HL-60 (cell line): ENCODE measurements at places on chromosomes 16 and 17.

GRCh38 chr17:77109764-77110359 is 30.9 kb upstream of the SEC14L1 start:
- DNase-seq = peak; percentile 32

DNA sequence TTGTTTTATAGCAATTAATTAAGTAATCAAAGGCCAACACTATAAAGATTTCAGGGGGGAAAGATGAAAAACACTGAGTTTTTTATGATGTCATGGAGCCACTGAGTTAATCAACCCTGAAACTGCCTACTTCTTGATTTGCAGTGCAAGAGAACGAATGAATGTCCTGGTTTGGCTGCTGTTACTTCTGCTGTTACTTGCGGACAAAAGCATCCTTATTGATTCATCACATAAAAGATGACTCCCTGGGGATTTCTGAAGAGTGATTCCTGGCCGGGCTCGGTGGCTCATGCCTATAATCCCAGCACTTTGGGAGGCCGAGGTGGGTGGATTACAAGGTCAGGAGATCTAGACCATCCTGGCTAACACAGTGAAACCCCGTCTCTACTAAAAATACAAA is 10.9 kb upstream of the SPNS3 start:
- DNase-seq = no peak

DNA sequence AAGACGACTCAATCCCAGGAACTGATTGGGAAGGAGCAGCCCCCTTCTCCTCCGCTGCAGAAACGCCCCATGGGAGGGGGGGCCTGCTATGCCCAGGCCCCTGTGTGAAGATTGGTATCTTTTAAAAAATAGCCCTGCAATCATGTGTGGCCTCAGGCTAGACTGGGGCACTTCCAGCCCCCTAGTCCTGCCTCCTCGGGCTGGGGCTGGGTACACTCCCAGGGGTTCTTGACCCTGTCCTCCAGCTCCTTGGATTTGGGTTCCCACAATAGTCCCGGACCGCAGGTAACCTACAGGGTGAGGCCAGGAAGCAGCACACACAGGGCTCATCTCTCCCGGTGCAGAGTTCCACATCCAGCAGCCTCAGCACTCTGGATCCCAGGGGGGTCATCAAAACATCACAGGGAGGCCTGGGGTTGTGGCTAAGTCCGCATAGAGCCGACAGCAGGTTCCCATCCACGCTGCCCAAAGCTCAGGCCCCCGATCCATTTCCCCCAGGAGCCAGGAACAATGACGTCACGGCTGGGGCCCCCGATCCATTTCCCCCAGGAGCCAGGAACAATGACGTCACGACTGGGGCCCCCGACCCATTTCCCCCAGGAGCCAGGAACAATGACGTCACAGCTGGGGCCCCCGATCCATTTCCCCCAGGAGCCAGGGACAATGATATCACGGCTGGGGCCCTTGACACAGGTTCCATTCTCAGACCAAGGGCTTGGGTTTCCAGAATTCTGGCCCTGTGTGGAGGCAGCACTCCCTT is 202.4 kb downstream of the IRF8 start:
- DNase-seq = no peak

- DNase-seq = no peak
Measured at GRCh38 chr16:75227361-75228142, 8.8 kb downstream of the CTRB1 start.

- DNase-seq = no peak
Measured at GRCh38 chr16:79823639-79824038, 223.1 kb upstream of the MAF start.

DNA sequence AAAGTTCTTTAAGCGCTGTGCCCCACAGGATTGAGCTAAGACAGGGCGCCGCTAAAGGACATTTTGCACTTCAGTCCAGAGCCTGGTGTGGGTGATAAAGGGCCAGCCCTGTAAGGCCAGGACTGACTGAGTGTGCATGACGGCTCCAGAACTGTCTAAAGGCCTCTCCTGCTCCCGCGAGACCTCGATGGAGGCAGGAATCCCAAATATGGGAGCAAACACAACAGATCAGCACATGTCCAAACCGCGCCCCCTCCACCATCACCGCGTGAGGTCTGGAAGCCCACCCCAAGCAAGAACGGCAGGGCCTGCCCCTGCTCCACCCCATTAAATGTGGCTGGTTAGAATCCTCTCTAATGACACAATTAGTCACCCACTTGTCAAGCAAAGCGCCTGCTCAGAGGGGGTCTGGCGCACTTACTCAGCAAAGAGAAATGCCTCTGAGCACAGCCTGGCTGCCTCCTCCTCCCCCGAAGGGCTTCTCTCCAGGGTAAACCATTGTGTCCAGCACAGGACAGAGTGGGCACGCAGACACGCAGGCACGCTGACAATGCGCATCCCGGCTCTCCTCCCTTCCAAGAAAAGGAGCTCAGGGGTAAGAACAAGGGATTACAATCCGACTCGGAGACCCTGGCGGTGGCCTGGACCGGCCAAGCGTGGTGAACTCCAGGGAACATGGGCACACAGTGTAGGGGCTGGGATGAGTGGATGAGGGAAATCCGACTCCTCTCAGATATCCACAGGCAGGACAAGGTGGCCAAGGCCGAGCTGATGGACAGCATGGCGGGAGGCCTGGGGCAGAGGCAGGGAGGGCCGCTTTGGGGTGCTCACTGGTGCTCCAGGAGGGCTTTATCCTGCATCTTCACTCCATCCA is 1.5 kb downstream of the MXRA7 start:
- no peak for DNase-seq

GRCh38 chr17:22221344-22221743 is 529.0 kb downstream of the KCNJ18 start:
- no peak for DNase-seq

DNA sequence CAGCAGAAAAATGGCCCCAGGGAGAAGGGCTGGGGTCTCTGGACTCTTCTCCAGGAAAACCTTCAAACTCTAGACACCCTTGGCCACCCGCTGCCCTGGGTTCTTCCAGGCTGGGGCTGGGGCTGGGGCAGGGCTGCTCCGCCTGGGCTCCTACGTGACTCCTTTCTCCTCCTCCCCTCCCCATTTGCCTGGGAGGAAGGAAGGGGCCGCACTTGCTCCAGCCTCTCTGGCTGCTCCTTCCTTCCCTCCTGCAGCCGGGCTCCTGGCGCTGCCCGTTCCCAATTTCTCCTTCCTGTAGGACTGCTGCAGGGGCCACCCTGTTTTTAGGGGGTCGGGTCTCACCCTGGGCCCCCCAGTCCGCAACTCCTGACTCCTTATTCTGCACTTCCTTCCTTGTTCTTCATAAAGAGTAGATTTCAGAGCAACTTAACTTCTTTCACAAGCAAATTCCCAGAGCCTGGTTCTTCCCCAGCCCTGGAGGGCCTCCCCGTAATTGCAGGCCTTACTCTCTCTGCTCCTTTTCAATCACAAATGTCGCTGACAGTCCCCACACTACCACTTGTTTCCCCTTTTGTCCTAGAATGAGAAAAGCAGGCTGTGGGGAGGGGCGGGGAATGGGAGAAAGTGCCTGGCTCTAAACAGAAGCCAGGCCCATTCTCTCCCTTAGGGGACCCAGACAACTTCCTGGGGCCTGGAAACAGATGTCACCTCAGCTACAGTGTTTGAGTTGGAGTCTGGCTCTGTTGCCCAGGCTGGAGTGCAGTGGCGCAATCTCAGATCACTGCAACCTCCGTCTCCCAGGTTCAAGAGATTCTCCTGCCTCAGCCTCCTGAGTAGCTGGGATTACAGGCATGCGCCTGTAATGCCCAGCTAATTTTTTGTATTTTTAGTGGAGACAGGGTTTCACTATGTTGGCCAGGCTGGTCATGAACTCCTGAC is 137.8 kb downstream of the ENGASE start:
- DNase-seq = no peak

GRCh38 chr17:58200024-58200633 is 7.6 kb downstream of the EPX start:
- peak; percentile 61 for DNase-seq

DNA sequence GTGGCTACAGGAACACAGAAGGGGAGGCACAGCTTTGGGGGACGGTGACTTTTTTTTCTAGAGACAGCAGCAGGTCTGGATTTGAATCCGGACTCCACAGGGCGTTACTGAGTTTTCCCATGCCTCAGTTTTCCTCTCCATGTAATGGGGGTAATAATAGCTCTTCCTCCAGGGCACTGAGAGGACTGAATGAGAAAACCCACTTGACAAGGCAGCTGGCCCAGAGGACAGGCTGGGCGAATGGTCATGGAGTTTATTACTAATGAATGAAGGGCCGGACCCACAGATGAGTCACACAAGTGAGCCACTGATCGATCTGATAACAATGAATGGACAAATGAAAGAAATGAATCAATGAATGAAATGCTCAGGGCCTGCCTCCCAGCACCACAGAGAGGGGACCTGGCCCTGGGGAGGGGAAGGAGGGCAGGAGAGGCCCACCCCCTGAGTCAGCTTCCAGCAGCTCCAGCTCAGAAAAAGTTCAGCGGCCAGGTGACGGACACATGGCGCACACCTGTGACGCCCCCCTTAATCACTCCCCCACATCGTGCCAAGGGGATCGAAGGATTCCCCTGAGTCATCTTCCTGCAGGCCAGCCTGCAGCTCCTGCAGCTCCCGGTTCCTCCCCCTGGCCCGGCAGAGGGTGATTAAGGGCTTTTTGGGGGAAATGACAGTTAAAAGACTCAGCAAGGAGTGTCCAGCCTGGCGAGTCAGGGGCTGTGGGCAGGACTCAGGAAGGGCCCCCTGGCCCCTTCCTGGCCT is 54.3 kb downstream of the SOCS1 start:
- peak; percentile 52 for DNase-seq

GRCh38 chr16:55294931-55295342 is 29.1 kb upstream of the IRX6 start:
- DNase-seq = no peak

DNA sequence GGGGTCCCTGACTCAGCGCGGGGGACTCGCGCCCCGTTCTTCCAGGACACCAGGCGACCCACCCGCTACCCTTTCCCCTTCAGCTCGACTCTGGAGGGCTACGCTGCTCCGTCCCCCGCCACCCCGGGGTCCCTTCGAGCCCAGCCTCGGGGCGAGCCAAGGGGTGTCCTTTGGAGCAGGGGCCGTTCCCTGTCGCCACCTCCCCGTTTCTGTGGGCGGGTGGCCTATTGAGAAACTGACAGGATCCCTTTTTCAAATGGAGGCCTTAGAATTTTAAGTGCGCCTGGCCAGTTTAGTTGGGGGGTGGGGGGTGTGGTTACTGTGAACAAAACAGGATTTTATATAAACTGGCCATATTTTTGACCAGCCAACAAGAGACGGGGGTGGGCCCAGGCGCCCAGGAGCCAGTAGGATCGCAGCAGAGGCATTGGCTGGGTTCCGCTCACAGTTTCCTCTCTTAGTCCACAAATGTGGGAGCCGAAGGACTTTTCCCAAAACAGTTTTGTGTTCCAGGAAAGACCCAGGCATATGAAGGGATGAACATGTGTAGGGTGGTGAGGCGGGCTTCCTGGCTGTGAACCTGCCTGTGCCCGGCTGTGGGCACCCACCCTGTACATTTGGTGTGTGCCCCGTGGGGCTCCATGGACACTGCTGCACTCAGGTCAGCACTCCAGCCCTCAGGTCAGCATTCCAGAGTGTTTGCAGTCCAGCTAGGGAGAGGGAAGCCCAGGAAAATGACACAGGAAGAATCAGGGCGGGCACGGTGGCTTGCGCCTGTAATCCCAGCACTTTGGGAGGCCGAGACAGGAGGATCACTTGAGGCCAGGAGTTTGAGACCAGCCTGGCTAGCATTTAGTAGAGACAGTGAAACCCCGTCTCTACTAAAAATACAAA is 722 bp upstream of the TIMP2 start:
- peak; percentile 58 for DNase-seq

- no peak for DNase-seq
Measured at GRCh38 chr17:77118251-77118928, 22.4 kb upstream of the SEC14L1 start.

- no peak for DNase-seq
Measured at GRCh38 chr17:48753794-48754499, 25.4 kb upstream of the HOXB13 start.

GRCh38 chr17:62179525-62180161 is 114.6 kb upstream of the MED13 start:
- DNase-seq = no peak

DNA sequence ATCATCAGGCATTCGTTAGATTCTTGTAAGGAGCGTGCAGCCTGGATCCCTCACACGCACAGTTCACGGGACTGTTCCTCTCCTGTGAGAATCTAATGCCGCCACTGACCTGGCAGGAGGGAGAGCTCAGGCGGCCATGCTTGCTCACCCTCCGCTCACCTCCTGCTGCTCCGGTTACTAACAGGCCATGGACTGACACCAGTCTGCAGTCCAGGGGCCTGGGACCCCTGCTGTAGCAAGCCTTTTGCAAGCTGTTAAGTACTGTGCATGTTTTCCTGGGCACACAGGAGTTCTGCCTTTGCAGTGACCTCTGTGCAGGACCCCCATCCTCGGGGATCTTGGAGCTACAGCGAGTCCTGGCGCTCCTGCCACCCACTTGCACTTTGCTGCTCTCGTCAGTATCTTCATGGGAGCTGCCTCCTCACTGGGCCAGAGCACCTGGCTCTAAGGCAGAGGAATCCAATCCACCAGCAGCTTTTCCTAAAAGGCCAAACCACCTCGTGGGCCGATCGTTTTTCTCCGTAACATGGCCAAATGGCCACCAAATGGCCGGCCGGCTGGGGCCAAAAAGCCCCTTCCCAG is 230.6 kb downstream of the FOXL1 start:
- DNase-seq = no peak

GRCh38 chr16:66275775-66276428 is 90.6 kb upstream of the CDH5 start:
- no peak for DNase-seq

GRCh38 chr17:64354396-64354795 is 36.3 kb downstream of the PECAM1 start:
- no peak for DNase-seq

DNA sequence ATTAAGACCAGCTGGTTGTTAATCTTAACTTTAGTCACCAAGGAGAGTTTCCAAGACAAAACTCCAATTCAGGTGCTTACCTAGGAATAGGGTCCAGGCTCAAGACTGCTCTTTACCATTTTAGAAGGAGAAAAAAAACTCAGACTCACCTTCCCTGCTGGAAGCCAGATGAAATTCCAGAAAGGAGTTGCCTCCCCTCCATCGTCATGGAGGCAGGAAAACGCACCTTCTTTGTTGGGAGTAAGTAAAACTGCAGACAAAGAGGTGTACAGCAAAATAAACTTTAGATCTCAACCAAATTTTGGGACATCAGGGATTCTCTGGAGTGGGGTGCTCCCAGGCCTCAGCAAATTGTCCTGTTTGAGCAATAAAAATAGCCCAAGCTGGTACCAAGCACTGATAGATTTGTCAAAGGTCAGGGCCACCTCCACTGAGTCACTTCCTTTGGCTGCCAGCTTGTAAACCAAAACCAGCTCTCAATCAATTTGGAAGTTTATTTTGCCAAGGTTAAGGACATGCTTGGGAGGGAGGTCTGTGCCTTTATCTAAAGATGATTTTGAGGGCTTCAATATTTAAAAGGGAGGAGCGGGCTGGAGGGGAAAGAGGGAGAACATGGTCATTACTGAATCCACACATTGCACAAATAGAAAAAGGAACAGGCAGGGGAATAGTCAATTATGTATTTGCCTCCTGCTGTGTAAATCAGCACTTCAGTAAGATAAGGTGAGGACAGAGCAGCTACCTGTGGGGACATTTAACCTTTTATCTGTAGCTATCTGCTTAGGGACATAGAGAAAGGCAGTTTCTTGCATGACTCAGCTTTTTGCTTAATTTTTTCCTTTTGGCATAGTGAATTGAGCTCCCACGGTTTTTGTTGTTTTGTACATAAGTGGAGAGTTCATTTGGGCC is 1.5 kb upstream of the ALDH3A2 start:
- peak; percentile 1 for DNase-seq

GRCh38 chr17:57567251-57567650 is 177.8 kb downstream of the CCDC182 start:
- DNase-seq = no peak

GRCh38 chr17:4717791-4718190 is 7.4 kb downstream of the ARRB2 start:
- DNase-seq = peak; percentile 25

- DNase-seq = no peak
Measured at GRCh38 chr17:44906763-44907728, 7.8 kb upstream of the EFTUD2 start.
